ENCODE measurements at places on chromosomes 11 and 22.

DNA sequence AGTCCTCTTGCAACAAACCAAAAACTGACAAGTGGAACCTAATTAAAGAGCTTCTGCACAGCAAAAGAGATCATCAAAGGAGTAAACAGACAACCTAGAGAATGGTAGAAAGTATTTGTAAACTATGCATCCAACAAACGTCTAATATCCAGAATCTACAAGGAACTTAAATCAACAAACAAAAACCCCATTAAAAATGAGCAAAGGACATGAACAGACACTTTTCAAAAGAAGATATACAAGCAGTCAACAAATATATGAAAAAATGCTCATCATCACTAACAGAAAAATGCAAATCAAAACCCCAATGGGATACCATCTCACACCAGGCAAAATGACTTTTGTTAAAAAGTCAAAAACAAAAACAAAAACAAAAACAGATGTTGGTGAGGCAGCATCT lies 33.7 kb downstream of the ZNF214 start:
- H3K4me1 ChIP-seq: no peaks in the 10 kb centered on the region
- H3K27me3 ChIP-seq: peaks cover 2% of the 10 kb centered on the region
- no peak for DNase-seq
- no peak overlapping the region for H3K27ac ChIP-seq

- no peaks in the 10 kb centered on the region for H3K36me3 ChIP-seq
- no peak overlapping the region for H3K4me3 ChIP-seq
- no peak for DNase-seq
- H3K27ac ChIP-seq: no peak overlapping the region
- peaks cover 3% of the 10 kb centered on the region for H3K27me3 ChIP-seq
These were observed 85.3 kb downstream of the CACNA1I start for GRCh38 chr22:39655831-39656230.

DNA sequence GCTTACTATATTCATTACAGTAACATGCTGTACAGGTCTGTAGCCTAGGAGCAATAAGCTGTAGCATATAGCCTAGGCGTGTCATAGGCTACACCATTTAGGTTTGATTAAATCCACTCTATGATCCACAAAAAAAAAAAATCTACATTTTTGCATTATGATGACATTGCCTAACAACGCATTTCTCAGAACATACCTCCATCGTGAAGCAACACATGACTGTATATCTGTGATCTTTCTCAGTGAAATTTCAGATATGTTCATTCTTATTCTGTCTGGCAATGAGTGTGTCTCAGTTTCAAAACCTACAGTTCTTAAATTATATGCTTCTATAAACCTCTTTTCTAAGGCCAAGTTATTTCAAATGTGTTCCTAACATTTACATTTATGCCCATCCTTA lies 140.3 kb downstream of the CADM1 start:
- DNase-seq: no peak
- H3K4me3 ChIP-seq: no peak overlapping the region
- H3K27me3 ChIP-seq: no peaks in the 10 kb centered on the region
- no peaks in the 10 kb centered on the region for H3K36me3 ChIP-seq
- no peaks in the 10 kb centered on the region for H3K4me1 ChIP-seq

- H3K36me3 ChIP-seq: peaks cover 17% of the 10 kb centered on the region
- H3K4me1 ChIP-seq: no peaks in the 10 kb centered on the region
- no peaks in the 10 kb centered on the region for H3K27me3 ChIP-seq
- no peak for DNase-seq
- H3K27ac ChIP-seq: no peak overlapping the region
These were observed 518.0 kb downstream of the DLG2 start for GRCh38 chr11:85109141-85109540.

DNA sequence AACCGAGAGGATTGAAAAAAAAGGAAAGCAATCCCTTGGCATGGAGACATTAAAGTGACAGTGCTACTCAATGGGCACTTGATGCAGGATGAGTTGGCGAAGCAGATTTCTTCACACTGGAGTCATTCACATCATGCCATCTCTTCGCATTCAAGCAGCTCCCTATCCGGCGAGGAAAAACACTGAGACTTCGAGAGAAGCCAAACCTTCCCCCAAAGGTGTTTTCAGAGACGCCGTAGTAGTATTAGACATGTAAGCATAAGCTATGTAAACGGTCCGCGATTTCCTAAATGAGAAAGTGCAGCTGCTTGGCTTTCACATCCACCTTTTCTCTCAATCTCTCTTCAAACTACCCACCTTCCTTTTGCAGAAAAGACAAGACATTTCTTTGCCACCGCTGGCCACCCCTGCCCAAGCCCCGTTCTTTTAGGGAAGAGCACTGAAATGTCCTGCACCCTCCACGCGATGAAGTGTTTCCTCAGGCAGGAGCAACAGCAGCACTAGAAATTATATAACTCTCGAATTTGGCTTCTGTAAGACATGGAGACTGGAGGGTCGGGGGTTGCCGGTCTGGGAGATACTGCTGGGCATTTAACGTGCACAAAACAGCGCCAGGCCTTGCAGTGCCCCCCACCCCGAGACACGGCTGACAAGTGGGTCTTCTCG lies at the start of gene DLG2:
Gene DLG2, minus strand, starts transcription at position 13 of the 666 bp plus-strand sequence.
- peaks cover 16% of the 10 kb centered on the region for H3K36me3 ChIP-seq
- peak within 1 kb of the TSS; percentile 98 for H3K27ac ChIP-seq

GRCh38 chr11:113721462-113722066 lies 15.5 kb upstream of the TMPRSS5 start:
- no peaks in the 10 kb centered on the region for H3K27me3 ChIP-seq
- DNase-seq: no peak
- no peaks in the 10 kb centered on the region for H3K4me1 ChIP-seq
- H3K36me3 ChIP-seq: peaks cover 30% of the 10 kb centered on the region
- H3K27ac ChIP-seq: no peak overlapping the region

DNA sequence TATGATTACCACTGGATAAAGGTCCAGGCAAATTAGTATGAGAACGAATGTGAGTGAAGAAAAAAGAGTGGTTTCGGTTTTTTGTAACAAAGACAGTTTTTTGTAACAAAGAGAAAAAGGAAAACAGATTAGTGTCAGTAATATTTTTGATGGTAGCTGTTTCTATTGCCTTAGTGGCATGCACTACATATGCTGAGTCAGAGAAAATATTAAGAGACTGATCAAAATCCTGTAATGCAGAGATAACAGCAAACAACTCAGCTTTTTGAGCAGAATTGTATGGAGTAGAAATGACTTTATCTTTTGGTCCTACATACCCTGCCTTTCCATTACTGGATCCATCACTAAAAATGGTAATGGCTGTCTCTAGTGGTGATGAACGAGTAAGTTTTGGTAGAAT lies 22.7 kb upstream of the MTNR1B start:
- H3K4me3 ChIP-seq: no peak overlapping the region
- no peak for DNase-seq
- no peak overlapping the region for H3K27ac ChIP-seq
- H3K27me3 ChIP-seq: peaks cover 40% of the 10 kb centered on the region

Measured in naive thymus-derived CD8-positive, alpha-beta T cell (primary cell).